ENCODE measurements at places on chromosomes 6 and 20.

- no peaks in the 10 kb centered on the region for H3K36me3 ChIP-seq
- no peak for DNase-seq
- H3K27ac ChIP-seq, result no peak overlapping the region
- H3K4me3 ChIP-seq, result no peak overlapping the region
- H3K4me1 ChIP-seq, result no peaks in the 10 kb centered on the region
Observed at GRCh38 chr6:56399672-56400263, 152.4 kb upstream of the COL21A1 start.

GRCh38 chr6:105445481-105445880 is 42.6 kb upstream of the PREP start:
- no peaks in the 10 kb centered on the region for H3K4me1 ChIP-seq
- DNase-seq, result no peak
- H3K27me3 ChIP-seq, result no peaks in the 10 kb centered on the region
- no peak overlapping the region for H3K4me3 ChIP-seq

DNA sequence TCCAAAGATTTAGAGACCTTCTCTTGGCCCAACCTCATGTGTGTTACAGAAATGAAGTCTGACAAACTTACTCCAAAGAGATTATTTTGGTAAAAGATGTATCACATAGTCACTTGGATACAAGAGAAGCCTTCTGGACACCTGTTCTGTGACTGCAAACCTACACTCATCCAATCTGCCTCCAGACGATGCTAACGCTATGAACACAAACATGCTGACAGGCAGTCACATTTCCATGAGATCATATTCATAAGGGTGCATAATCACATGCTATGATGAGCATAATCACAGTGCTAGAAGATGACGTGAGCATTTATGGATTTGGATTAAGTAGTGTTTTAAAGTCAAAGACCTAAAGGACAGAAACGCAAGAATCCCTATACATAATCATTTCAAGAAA is 340.2 kb downstream of the HACE1 start:
- no peak overlapping the region for H3K4me3 ChIP-seq
- DNase-seq, result no peak
- H3K36me3 ChIP-seq, result no peaks in the 10 kb centered on the region

GRCh38 chr20:16273812-16274555 is 299.3 kb downstream of the KIF16B start:
- H3K4me3 ChIP-seq, result no peak overlapping the region
- H3K27ac ChIP-seq, result no peak overlapping the region
- no peaks in the 10 kb centered on the region for H3K36me3 ChIP-seq
- DNase-seq, result no peak

GRCh38 chr20:47318027-47318585 is 38.4 kb downstream of the ZMYND8 start:
- H3K4me3 ChIP-seq, result peak overlapping the region; percentile 21
- H3K36me3 ChIP-seq, result peaks cover 76% of the 10 kb centered on the region
- no peak for DNase-seq
- H3K27ac ChIP-seq, result peak overlapping the region; percentile 89
- H3K4me1 ChIP-seq, result peaks cover 64% of the 10 kb centered on the region

DNA sequence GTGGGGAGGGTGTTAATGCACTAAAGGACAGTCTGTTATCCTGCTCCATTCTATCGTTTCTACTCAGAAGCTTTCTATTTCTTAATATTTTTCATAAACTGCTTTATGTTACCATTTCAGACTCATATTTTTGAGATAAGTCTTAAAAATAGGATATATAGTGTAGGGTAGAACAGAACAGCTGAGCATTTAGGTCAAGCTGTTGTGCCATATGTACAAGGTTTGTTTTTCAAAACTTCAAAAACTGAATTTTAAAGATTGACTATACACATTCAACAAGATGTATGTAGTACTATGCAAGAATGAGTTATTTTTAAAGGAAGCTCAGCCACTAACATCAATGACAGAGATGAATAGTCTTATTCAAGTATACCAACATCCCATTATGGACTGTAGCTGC is 437.1 kb downstream of the PHF3 start:
- no peaks in the 10 kb centered on the region for H3K27me3 ChIP-seq
- no peaks in the 10 kb centered on the region for H3K4me1 ChIP-seq
- no peak for DNase-seq
- no peak overlapping the region for H3K27ac ChIP-seq
- no peak overlapping the region for H3K4me3 ChIP-seq
- no peaks in the 10 kb centered on the region for H3K36me3 ChIP-seq

DNA sequence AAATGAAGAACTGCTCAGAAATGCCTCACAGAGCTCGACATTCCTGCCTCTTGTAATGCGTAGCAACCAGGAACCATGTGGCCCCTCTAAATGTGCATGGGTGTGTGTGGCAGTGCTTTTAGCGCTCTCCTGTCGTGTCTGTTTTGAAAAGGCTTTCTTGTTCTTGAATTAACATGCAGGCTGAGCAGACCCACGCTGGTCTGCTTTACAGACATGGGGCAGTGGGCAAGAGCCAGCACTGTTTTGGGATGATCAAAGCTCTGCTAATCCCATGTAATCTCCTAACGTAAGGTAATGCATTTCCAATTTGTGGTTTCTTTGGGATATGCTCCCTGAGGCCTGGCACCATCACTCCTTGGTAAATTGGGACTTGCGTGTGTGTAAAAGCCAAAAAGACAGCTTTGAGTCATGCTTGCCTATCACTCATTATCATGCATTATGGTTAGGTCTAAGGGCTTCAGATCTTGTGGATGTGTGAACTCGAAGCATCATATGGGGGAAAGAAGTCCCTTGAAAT is 11.8 kb downstream of the RIPOR2 start:
- no peaks in the 10 kb centered on the region for H3K4me1 ChIP-seq
- H3K27me3 ChIP-seq, result no peaks in the 10 kb centered on the region
- no peak overlapping the region for H3K4me3 ChIP-seq
- no peak for DNase-seq
- H3K27ac ChIP-seq, result no peak overlapping the region
- no peaks in the 10 kb centered on the region for H3K36me3 ChIP-seq

Measured in K562 (cell line).